GM23248 (cell line): ENCODE measurements at places on chromosomes 3 and 15. TPM values are rescaled to one million over a fixed set of nuclear protein-coding genes. Genes with fewer than 3 reads are reported as not detected.

DNA sequence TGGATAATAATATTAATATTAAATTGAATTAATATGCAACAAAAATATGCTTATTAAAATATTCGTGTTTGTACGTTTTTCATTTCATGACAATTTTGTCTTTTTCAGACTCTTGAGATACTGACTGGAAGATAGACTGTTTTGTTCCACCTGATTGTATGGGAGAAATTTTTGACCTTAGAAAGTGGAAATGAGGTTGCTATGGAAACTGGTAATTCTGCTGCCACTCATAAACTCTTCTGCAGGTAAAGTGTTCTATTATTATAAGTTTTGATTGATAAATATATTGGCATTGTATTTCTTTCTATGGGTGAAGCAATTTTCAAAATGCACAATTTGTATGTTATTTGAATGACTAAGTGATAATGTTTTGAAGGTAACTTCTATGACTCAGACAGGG, 55.0 kb downstream of the CNTN6 start:
- DNase-seq, result no peak

Gene XCR1
- not detected in 2 replicates for polyA plus RNA-seq

DNA sequence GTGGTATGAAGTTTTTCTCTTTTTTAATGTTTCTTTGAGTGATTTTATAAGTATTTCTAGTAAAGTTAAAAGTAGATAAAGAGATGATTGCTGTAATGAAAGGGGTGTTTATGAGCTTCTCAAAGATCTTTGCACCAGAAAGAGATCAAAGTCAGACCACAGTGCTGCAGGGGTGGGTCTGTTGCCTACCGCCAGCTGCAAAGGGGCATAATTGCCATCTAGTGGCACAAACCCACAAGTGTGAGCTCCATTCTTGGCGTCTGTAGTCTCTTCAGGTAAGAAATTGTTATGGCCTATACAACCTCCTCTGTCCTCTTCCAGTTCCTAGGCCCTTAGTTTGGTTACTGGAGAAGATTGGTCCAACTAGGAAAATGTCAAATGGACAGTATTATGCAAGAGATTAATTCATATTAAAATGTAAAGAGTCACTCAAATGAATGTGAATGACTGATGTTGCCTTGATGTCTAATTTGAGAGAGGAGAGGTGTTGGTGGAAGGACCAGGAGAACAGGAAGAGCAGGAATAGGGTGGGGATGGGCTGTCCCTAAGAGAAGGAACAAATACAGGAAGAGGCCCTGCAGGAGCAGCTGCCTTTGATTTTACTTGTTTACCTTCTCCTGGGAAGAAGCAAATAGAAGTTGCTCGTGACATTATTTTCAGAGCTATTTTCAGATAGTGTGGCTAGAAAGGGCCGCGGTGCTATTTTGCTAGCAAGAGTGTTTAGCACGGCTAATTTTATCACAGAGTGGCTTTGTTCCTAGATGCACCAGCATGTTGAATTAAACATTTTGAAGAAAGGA, 53.0 kb upstream of the GSK3B start:
- DNase-seq, result no peak

Gene ACP3
- polyA plus RNA-seq, result 1.1 and 1.7 TPM in 2 replicates
